ENCODE measurements at places on chromosomes 11 and 22.

DNA sequence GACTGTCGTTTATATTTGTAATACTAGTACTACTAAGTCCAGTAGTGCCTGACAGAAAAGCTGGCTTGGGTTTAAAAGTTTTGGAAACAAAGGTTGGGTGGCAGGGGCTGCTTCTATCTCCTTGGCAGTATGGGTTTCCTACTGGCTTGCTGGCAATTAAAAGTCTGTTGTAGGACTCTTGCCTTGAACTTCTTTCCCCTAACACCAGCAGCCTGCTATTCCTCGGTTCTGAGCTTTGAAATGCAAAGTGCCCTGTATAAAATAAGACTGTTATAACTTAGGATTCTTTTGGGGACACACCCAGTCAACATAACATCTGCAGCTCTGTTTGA, 1.3 kb downstream of the RNF169 start:
- no peak for DNase-seq

DNA sequence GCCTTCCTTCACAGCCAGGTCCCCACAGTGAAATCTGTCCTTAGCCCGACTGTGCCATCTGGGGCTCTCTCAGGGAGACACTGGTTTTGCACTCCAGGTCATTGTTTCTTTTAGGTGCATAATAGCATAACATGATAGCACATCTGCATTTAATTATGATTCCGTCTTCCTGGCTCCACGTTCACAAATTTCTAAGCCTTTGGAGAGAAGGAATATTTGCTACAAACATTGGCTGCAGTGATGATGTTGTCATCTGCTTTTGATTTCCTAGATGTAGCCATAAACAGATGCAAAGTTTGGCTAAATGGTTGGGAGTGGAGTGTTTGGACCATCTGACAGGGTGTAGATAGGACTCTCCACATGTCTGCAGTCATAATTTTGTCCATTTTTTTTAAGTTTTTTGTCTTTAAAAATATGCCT, 12.0 kb upstream of the CAT start:
- no peak for DNase-seq

GRCh38 chr11:65040520-65040846, 527 bp upstream of the SAC3D1 start:
- no peak for DNase-seq

DNA sequence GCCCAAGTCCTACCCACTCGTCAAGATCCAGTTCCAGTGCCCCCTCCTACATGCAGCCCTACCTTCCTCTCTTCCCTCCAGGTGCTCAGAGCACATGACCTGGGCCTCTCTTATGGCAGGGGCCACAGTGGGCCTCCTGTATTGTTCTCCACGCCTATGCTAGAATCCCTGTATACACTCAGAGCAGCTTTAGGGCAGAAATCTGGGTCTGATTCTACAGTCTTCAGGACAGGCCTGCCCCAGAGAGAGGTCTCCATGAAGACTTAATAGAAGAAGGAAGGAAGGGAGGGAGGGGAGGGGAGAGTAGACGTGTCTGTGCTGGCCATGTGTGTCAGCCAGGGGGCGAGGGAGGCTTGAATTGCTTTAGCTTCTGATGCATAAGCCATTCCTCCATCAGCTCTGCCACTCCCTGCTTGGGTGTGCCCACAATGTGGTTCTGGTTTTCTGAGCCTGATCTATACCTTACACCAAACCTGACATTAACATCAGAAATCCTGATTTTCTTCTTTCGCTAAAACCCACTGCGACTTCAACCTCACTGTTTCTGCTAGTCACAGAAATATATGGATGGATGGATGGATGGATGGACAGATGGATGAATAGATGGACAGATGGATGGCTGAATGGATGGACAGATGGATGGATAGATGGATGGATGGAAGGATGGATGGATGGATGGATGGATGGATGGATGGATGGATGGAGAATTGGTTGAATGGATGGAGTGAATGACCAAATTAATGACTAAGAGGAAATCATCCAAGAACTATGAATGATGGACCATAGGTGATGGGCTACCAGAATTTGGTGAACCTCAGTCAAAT, 56.6 kb upstream of the PRDM11 start:
- DNase-seq, result no peak

- no peak for DNase-seq
Measured at GRCh38 chr11:67306769-67307544, 3.6 kb downstream of the SSH3 start.

DNA sequence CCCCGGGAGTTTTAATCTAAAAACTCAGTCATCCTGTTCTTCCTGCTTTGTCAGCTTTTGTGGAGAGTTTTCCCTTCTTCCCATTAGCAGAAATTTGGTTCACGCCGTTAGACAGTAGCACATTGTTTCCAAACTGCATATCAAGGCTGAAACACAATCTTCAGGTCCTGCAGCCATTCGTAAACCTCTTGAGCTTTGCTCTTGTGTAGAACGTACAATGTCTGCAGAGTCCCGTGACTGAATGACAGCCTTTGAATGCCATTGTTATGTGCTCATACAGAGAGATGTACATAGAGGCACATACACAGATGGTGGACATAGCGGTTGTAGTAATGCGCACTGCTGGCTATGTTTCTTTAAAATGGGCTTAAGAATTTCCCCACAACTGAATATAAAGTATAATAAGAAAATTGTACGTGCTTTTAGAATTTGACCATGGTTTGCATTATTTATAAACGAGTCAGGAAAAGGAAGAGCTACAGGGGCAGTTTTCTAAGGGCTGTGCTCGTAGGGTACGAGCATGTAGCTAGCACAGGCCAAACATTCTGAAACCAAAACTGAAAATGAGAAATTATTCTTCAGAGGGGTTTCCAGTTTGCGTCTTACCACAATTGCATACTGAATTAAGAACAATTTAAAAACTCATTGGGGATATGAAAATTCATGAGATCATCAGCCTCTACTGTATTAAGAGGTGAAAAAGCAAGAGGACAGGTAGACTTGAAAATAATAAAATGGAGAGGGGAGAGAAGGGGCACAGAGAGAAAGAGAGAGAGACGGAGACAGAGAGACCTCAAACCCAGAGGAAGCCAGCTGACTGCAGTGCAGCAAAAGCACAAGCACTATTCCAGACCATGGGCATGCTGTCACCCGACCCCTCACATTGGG, 310.1 kb downstream of the CADM1 start:
- DNase-seq, result no peak

DNA sequence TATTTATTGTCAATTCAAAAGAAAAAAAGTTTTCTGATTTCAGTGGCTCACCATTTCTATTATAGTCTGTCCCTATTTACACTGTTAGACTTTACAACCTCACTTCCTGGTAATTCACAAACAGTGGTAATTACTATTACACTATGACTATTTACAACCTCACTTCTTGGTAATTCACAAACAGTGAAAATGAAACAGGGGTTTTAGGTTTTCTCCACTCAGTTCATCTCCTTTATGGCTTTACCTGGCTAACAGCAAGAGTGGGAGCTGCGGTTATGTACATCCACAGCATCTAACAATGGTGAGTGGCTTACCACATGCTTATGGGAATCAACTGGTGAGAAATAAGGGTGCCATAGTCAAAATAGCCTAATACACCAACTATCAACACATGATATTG, 166.4 kb downstream of the CASP12 start:
- DNase-seq, result no peak

GRCh38 chr11:69027704-69028372, 14.8 kb upstream of the MRGPRF start:
- no peak for DNase-seq

DNA sequence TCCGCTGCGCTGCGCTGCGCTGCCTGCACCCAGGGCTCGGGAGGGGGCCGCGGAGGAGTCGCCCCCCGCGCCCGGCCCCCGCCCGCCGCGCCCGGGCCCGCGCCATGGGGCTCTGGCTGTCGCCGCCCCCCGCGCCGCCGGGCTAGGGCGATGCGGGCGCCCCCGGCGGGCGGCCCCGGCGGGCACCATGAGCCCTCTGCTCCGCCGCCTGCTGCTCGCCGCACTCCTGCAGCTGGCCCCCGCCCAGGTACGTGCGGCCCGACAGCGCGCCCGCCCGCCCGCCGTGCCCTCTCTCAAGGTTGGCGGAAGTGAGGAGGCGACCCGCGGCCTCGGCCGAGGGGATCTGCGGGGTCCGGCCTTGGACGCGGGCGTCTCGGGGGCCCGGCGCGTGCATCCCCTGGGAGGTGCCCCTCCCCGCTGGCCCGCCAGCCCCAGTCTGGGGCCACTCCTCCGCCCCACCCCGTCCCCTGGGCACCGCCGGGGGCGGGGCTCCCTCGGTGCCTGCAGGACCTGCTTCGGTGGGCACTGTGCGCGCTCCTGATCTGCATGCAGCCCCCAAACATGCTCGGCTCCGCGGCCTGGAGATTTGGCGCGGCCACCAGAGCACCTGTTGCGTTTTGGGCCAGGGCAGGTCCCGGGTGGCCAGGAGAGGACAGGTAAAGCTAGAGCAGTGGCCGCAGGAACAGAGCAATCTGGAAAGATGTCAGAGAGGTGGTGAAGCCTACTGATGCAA, 429 bp downstream of the VEGFB start:
- no peak for DNase-seq

DNA sequence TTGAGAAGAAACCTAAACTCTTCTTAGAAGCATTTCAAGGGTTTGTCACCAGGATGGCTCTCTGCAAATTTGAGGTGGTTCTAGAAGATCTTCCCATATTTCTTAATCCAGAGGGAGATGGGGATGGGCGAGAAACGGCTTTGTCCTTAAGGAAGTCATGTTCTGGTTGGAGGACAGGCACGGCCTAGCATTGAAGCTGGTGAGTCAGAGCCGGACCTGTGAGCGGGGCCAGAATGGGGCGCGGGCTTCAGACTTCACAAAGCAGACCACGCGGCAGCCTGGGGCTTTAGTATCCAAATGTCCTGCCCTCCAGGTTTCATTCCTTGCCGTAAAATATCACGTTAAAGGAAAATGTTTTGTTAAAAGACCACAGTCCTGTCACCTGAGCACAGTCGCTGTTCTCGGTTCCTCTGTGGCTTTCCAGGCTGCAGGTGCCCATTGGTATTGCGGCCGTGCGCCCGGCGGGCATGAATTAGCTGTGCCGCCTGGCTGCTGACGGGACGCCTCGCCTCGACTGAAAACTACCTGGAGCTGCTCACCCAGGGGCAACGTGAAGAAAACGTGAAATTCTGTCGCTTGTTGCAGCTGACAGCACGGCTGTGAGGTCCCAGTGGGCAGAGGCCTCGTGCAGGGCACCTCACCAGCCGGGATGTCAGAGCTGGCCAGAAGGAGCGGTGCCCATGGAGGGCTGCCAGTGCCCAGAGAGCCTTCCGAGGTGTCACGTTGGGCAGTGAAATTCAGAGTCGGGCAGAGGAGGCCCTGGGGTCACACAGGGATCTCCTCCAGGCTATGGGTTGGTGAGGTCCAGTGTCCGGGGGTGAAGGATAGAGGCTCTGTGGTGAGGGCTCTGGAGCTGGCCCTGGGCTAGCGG, 59.0 kb downstream of the LRP5 start:
- no peak for DNase-seq

- no peak for DNase-seq
Measured at GRCh38 chr22:23122992-23123803, 18.6 kb downstream of the RSPH14 start.

DNA sequence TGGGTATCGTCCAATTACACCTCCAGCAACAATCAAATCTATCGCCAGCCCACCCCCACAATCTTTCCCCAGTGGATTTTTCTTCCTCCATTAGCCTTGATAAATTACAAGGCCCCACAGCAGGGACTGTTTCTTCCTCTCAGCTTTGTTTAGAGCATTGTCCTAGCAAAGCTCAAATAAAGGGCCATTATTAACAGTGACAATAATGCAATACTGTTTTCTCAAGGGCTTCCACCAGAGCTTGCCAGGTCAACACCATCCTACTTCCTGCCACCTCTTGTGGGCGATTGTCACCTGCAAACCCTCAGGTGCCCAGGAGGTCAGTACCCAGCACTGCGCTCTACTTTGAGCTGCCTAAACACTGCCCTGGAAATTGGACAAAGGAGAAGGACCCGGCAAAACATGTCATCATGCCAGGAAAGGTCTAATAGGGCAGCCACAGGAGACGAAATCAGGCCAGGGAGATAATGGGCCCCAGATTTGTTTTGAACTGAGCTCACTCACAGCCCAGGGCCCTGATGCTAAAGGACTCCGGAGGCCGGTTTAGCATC, 95.2 kb downstream of the ABTB2 start:
- DNase-seq, result no peak

DNA sequence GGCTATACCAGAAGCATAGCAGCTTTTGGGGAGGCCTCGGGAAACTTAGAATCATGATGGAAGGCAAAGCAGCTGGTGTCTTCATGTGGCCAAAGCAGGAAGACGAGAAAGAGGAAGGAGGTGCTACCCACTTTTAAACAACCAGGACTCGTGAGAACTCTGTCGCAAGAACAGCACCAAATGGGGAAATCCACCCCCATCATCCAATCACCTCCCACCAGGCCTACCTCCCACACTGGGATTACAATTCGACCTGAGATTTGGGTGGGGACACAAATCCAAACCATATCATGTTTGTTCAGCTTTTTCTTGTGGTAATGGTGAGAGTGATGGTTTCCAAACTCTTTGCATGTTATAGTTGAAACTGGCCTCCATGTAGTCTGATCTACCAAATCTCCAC, 32.5 kb upstream of the OR10D3 start:
- DNase-seq, result no peak

GRCh38 chr11:120272303-120272702, 32.4 kb downstream of the POU2F3 start:
- no peak for DNase-seq

GRCh38 chr22:49429066-49429465, 398.6 kb downstream of the BRD1 start:
- DNase-seq, result no peak

DNA sequence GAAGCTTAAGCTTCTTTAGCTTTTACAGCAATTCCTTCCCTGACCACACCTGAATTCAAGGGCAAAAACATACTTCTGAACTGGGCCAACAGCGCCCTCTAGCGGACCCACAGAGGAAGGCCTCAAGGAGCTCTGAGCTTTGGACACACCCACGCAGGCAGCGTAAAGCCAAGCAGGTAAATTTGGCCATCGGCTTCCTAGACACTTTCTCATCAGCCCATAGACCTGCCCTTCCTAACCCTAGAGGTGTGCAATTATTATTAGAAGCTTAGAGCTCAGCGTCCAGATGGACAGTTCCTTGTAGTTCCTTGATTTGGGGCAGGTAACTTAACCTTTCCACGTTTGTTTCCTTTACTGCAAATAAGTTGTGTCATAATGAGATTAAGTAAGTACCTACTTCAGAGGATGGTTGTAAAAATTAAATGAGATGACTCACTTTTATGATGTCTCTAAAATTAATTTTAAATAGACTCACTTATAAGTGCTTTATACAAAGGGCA, 25.7 kb upstream of the HMGXB4 start:
- peak; percentile 27 for DNase-seq

- DNase-seq, result no peak
Measured at GRCh38 chr11:86636275-86636674, 36.1 kb downstream of the ME3 start.

GRCh38 chr11:75560644-75561043, 1.4 kb upstream of the SERPINH1 start:
- DNase-seq, result no peak

DNA sequence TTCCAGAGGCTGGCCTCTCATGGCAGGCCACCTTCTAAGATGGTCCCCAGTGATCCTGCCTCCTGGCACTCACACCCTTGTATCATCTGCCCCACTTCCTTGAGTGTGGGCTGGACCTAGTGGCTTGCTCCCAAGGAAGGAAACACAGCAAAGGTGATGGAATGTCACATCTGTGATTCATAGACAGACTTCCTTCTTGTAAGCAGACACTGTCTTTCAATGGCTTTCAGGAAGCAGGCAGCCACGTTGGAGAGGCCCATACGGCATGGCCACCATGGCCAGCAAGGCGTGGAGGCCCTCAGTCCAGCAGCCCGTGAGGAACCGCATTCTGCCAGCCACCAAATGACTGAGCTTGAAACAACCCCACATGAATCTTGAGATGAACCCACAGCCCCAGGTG, 11.3 kb downstream of the LMO1 start:
- no peak for DNase-seq

GRCh38 chr11:46472662-46472994, 81.1 kb upstream of the CHRM4 start:
- DNase-seq, result no peak
